ENCODE measurements at places on chromosomes 3 and 15.

DNA sequence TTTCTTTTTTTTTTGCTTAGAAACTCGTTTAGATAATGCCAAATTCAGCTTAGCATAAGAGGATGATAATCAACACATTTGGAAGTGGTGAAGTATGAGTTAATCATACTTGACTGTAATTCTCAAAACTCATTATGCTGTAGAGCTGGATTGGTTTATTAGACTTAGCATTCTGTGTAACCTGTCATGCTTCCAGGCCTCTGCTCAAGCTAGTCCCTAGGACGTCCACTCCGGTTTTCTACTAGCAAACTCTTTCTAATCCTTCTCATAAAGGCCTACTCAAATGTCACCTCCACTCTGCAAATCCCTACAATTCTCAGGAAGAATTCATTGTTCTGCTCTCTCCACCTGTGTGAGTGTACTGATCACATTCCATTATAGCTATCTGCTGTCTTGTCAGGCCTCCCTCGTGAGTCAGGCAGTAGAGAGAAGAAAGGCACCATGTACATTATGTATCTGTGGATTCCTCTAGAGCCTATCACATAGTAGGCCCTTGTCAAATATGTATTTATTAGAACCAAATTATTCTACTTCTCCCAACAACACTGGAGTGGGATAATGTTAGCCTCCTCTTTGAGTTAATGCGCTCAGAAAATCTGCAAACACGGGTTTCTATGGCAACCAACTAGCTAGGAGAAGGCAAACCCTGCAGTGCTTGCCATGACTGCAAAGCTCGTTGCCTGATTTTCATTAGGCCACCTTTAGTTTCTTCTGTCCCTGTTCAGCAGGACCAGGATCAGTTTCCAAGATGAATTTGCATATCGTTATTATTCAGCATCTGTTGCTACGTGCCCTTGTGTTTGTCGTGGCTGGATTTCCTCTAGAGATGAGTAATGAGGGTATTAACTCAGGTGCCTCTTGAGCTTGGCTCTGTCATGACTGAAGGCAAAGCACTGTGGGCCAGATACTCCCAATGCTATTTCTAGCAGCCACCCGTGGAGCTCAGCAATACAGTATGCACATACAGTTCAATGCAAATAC is 30.7 kb downstream of the ATP13A5 start:
- no peak for DNase-seq

DNA sequence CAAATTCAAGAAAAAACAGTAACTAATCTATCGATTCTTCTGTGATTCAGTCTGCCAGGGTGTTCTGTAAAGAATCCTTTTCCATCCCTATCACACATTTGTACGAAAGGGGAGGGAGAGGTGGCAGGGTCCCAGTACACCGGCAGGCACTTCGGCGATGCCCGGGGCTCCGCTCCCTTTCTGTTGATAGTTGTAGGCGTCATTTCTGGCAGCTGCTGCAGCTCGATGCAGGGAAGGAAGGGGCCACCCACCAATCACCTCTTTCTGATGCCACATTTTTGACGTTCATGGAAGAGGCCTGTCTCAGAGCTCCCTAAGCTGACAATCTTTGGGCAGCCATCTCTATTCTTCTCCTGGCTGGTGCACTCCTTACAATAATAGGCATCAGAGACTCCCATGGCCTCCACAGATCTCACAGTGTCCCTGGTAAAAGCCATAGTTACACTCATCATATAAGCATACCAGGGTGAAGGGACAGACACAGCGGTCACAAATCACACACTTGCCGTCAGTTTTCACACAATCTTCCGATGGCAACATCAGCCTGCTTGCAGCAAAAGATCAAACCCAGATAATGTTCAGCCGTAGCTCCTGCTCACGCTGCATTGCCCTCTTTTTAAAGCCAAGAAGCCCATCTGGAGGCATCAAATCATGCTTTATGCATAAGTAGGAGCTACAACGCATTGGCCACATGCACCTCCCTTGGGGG is 60.8 kb upstream of the ZBTB38 start:
- DNase-seq, result no peak

- DNase-seq, result no peak
Observed at GRCh38 chr3:64578062-64578770, 109.6 kb downstream of the ADAMTS9 start.

GRCh38 chr3:67678665-67679064 is 24.3 kb upstream of the SUCLG2 start:
- no peak for DNase-seq

- DNase-seq, result no peak
Observed at GRCh38 chr3:128438488-128439072, 28.1 kb downstream of the DNAJB8 start.

- no peak for DNase-seq
Observed at GRCh38 chr3:13081603-13082360, 8.6 kb upstream of the IQSEC1 start.

GRCh38 chr15:84773716-84774115 is 25.3 kb downstream of the ZNF592 start:
- DNase-seq, result no peak

GRCh38 chr3:26281284-26281985 is 341.1 kb upstream of the LRRC3B start:
- DNase-seq, result no peak

DNA sequence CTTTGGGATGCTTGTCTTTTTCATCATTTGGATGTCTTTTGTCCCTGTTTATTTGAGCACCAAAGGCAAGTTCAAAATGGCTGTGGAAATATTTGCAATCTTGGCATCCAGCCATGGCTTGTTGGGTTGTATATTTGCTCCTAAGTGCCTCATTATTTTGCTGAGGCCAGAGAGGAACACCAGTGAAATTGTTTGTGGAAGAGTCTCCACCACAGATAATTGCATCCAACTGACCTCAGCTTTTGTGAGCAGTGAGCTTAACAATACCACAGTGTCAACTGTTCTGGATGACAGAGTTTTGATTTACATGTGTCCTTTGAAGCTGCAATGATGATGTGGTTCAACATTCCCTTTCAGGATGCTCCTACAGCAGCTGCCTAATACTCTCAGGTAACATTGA is 83.0 kb upstream of the KCNAB1 start:
- DNase-seq, result no peak

GRCh38 chr3:53550005-53550620 is 55.7 kb downstream of the CACNA1D start:
- no peak for DNase-seq

DNA sequence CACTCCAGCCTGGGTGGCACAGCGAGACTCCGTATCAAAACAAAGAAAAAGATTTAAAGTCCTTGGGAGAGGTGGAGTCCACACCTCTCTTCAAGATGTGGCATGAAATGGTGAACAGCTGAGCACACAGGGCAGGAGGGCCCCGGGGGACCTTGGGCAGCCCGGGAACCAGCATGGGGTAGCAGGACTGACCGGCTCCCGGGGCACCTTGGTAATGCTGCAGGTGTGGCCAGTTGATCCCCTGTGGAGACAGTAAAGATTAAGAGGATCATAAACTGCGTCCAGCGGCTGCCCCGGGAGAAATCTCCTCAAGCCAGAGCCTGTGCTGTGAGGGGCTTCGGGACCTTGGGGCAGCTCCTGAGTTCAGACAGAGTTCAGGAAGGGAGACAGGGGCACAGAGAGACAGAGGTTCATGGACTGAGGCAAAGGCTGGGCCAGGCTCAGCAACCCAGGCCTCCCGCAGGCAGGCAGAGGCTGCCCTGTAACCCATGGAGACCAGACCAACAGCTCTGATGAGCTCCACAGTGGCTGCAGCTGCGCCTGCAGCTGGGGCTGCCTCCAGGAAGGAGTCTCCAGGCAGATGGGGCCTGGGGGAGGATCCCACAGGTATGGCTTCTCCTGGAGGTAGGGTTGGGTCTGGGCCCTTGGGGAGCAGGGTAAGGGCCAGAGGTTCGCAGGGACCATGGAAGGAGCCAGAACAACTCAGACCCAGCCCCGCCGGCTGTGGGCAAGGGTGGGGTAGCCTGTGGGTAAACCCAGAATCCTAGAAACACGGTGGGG is at the start of gene NR2E3:
Gene NR2E3, plus strand, starts transcription at position 299 of the 780 bp plus-strand sequence. Its CDS starts 190 bp downstream, at position 489.
- no peak for DNase-seq

DNA sequence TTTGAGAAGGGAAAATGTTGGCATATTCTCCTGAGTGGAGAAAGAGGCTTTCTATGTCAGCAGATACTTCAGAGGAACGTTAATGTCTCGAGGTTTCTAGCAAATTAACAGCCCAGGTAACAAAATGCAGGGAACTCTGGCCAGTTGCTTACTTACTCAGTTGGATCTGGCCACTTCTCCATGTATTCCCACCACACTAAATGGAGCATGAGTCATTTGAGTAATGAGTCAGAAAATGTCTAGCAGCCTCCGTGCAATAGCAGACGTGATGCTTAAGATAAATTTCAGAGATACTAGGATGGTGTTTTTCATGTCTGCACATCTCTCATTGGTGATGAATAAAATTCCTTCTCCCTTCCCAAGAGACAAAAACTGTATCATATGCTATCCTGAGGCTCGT is 671.5 kb downstream of the FHIT start:
- DNase-seq, result no peak

GRCh38 chr15:36843822-36844221 is 256.5 kb downstream of the MEIS2 start:
- no peak for DNase-seq

- DNase-seq, result no peak
Observed at GRCh38 chr3:124372775-124373174, 357.5 kb upstream of the UMPS start.

GRCh38 chr3:149551500-149551899 is 77.0 kb downstream of the TM4SF4 start:
- no peak for DNase-seq

- DNase-seq, result no peak
Observed at GRCh38 chr3:62225051-62225450, 148.3 kb downstream of the FEZF2 start.

DNA sequence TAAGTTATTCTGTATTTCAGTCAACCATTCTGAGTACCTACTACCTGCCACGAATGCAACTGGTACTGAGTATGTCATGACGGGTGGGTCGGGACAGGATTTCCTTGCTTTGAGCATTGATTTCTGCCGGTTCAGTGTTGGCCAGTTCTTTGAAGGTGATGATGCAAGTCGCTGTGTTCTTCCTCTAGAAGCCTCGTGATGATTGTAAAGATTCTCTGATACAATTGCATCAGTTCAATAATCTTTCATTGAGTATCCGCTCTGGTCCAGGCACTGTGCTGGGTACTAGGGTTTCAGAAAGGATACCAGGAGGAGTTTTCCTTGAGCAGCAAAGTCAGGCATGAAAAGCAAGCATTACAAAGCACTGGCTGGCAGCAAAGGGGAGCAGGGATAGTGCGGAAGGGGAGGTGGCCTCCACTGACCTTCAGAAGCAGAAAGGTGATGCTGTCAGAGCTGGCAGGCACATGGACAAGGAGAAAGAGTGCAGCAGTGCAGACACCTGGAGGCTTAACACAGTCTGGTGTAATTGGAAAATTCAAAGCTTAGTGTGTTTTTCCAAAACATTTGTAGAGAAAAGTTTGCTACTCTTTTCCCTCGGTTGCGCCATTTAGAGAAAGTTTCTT is 100.1 kb downstream of the RPL39L start:
- DNase-seq, result no peak

- DNase-seq, result no peak
Observed at GRCh38 chr3:60079076-60079475, 1029.3 kb upstream of the CFAP20DC start.

DNA sequence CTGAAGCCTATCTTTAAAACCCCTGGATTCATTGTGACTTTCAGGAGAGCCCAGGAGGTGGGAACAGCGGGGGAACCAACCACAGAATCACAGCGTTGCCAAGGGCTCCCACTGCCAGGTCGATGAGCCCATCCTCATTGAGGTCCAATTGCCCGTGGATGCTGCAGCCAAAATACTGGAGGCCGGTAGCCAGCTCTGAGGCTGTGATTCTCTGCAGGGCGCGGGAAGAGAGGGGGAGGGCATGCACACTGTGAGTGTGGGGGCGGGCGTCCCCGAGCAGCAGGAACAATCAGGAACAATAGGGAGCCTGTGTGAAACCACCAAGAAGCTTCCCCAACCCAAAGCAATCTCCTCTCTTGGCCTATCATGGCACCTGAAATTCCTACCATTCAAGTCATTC is 53.4 kb downstream of the FEM1B start:
- no peak for DNase-seq

GRCh38 chr3:52428151-52429005 is 16.5 kb downstream of the SEMA3G start:
- DNase-seq, result no peak

DNA sequence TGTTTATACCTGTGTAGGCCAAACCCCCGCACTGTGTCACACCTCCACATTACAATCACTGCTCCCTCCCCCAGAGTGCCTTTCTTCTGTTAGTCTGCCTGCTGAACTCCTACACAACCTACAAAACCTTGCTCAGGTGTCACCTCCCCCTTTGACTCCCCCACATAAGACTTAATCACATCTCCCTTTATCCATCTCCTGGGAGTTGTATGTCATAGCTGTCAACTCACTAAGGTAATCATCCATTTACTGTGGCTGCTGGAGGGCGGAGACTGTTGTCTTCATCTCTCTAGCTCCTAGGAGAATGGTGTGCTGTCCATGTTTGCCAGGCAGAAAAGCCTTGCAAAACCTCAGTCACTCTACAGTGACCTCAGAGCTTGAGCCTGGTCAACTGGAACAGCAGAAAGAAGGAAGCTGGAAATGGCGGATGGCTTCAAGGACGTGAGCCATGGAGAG is 43.8 kb downstream of the ZNF710 start:
- DNase-seq, result no peak

DNA sequence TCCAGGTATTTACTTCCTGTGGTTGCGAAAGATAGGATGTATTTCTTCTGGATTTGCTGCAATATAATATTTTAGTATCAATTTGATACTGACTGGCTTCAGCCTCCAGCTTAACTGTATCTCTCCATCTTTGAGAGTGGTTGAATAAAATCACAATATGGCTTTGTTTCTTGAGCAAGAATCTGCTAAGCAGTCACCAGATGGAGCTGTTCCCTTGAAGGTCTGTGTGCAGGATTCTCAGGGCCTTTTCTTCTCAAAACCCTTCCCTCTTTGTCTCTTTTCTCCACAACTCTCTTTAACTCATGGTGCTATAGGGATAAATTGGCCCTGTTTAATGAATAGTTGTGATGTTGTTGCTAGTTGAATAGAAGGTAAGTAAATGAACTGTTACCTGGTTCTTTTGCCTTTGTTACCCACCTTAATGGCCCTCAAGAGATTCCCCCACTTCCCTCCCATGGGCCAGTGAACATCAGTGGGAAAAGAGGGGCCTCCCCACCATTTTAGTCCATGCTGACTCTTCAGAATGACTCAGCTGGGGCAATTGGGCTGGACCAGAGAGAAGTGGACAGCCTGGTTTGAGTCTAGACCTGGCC is 34.8 kb upstream of the RAB6B start:
- DNase-seq, result no peak

DNA sequence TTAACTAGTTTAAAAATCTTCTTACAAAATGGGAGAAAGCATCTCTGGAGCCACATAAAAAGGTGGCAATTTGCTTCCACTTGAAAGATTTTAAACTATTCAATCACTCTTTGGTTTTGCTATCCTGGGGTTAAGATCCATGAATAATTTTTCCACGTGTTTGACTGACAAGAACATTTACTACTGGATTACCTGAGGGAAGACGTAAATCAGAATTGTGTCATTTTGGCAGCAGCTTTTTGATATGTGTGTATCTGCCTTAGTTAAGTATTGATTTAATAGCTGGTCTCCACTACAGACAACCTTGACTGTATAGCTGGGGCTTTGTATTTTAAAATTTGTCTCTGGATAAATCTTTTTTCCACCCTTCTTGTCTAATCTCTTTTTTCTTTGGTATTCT is 228.3 kb downstream of the EPHA3 start:
- no peak for DNase-seq
